ENCODE measurements at places on chromosomes 6 and 20. TPM values are rescaled to one million over a fixed set of nuclear protein-coding genes. Genes with fewer than 3 reads are reported as not detected.

DNA sequence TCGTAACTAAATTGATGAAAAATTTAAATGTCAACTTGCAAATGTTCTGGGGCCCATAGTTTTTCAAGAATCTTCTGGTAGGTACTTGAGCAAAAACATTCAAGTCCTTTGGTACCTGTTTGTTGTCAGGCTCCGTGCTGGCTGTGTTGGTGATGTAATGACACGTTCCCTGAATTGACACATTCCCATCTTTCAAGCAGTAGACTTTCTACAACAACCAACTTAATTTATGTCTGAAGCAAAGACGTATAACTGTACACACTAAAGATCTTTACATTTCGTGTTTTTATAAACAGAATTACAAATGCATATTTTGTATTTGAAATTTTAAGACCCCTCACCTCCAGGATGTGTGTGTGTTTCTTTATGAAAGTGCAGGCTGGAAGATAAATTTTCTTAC, 49.5 kb downstream of the NCOA3 start:
- DNase-seq: no peak

- peak; percentile 92 for DNase-seq
Measured at GRCh38 chr20:51562332-51563173, 20.0 kb upstream of the NFATC2 start.

- no peak for DNase-seq
Measured at GRCh38 chr6:56101141-56101553, 146.2 kb downstream of the COL21A1 start.

- DNase-seq: no peak
Measured at GRCh38 chr6:108846101-108846500, 2.1 kb upstream of the ARMC2 start.

The EEF1A2 gene
- total RNA-seq: 11.2 TPM

The MOCS1 gene
- 7.0 TPM for total RNA-seq

Measured in urinary bladder (tissue), 4 donors.